ENCODE measurements at places on chromosomes 1 and 21.

- DNase-seq, result no peak
These were observed 10.7 kb downstream of the THAP3 start for GRCh38 chr1:6635161-6635909.

- DNase-seq, result no peak
These were observed 1458.1 kb upstream of the B3GALT2 start for GRCh38 chr1:194644528-194644927.

DNA sequence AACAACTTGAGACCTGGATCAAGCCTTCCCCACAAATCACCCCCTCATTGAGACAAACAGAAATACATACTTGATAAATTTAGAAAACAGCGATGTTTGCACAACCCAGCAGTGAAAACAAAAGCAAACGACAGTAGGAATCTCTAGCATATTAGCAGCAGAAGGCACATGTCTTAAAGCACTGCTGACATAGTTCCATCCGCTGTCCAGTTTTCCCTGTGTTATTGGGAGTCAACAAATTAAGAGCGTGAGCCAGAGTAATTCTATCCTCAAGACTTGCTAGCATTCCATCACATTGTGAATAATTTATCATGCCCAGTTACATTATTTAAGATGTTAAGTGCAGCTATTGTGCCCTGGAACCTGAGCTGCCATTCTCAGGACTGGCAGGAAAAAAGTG, 55.3 kb downstream of the IGSF5 start:
- DNase-seq, result no peak

GRCh38 chr1:110012100-110012780, 22.2 kb upstream of the STRIP1 start:
- no peak for DNase-seq

GRCh38 chr1:51605961-51606723, 10.8 kb upstream of the OSBPL9 start:
- no peak for DNase-seq

DNA sequence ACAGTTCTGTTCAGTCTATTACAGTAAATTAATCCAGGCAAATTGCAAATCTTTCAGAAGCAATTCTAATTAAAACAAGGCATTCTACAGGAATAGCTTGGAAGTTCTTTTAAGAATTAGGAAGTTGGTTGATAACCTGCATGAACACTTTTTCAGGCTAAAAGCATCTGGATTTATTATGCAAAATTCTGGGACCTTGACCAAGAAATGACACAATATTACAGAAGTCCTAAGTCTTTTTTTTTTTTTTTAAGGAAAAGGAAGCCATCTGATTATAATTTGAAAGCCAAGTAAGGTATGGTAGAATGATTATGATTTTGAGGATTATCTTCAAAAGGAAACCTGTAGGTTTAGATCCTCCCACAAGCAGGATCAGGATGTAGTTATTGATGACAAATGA, 74.7 kb upstream of the KCNK2 start:
- no peak for DNase-seq

GRCh38 chr1:29259802-29260441, 23.6 kb downstream of the PTPRU start:
- DNase-seq, result no peak

DNA sequence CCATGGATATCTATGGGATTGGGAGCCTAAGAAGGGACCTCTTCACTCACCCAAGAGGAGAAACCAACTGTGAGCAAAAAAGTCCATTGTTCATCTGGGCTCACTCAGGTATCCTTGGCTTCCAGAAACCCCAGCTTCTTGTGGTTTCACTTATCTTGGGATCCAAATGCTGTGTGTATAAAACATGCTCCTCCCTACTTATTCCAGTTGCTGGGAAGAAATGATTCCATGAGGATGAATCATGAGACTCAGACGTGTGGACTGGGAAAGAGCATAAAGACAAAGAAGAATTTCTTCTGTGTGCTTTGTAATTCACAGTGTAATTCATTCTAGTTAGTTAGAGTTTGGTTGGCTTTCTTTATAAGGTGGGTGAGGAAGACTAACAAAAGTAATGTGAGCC, 283.7 kb downstream of the ZNF648 start:
- DNase-seq, result no peak

DNA sequence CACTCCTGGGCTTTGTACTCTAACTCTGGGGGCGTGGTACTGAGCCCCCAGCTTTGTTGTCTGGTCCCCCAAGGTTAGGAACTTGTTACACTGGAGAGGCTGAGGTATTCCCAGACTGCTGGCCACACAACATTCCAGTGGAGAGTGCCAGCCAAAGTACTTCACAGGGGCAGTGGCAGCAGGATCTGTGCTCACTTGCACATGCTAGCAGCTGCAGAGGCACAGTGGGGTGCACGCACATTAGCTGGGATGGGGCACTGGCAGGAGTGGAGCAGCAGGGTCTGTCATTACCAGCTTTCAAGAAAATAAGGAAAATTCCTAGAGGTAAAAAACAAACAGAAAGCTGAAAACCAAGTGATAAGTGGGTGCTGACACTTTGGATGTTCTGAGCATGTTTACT, 31.0 kb downstream of the ZNF691 start:
- no peak for DNase-seq

DNA sequence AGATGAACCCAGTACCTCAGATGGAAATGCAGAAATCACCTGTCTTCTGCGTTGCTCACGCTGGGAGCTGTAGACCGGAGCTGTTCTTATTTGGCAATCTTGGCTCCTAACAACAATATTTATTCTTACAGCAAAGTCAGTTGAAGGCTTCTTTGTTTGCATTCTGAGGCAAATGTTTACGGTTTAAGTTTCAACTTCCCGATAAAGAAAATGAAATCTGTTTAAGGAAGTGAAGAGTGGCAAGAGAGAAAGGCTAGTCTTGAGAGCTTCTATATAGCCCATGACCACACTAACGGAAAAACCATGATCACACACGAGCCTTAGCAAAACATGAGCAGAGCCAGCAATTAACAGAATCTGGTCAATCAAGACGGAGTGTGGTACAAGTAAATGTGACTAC, 122.6 kb upstream of the ZNHIT6 start:
- no peak for DNase-seq

DNA sequence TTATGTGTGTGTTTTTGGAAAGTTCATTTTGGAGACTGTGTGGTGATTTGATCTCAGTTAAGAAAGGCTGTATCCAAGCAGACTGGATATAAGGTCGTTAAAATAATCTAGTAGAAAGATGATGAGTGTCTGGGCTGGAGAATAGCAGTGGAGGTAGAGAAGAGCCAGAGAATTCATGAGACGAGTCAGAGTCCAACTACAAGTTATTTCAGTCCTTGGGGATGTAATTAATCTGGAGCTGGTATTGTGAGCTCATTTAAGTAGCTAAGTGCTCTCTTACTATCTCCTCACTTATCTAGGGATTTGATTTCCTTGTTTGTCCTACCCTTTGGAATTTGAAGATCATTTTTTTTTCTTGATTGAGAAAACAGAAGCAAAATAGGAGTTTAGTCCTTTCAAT, 1219.0 kb upstream of the ADGRL4 start:
- no peak for DNase-seq

DNA sequence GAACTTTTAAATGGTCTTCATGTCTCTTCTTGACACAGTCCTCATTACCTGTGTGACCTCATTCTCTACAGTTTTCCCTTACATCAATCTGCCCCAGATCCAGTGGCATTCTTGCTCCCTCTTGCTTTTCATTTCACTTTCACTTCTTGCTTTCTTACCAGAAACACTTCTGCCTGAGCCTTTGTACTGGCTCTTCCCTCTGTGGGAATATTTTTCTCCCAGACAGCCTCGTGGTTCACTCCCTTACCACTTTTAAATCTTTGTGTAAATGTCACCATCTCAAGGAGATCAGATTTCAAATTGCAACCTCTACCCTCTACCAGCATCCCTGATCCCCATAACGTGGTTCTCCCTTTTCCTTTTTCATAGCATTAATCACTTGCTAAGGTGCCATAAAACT, 73.2 kb downstream of the DISC1 start:
- DNase-seq, result no peak

DNA sequence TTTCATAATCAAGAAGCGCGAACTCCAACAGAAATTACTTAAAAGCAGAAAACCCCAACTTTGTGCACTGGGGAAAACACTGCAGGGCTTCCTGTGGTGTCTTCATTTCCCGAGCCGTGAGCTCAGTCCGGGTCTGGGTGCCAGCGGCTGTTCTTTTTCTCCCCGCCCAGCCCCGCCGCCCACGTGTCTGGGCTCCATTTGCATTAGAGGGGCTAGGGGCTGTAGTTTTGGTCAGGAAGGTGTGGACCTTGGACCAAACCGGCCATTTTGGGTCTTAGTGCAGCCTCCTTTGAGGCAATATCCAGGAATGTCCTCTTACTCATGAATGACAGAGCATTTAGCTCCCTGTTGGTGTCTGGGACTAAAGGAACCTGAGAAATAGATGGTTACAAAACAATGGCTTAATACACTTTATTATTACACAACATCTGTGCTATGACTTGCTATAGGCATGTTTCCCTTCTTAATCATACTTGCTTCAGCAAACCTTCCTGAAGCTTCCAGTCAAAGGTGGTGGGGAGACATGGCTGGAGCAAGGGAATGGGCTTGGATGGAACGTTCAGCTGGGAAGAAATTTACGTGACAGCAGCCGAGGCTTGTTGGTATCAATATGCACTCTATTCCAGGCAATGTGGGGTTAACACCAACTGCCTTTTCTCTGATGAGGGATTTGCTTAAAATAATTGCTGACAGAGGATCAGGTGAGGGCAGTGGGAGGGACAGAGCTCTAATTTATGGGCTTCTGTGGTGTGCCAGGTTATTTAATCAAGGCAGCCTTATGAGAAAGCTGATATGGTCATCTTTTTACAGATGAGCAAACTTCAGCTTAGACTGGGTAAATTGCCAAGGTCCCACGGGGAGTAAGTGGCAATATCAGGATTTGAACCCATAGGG, 1.1 kb downstream of the AGTRAP start:
- peak; percentile 21 for DNase-seq

DNA sequence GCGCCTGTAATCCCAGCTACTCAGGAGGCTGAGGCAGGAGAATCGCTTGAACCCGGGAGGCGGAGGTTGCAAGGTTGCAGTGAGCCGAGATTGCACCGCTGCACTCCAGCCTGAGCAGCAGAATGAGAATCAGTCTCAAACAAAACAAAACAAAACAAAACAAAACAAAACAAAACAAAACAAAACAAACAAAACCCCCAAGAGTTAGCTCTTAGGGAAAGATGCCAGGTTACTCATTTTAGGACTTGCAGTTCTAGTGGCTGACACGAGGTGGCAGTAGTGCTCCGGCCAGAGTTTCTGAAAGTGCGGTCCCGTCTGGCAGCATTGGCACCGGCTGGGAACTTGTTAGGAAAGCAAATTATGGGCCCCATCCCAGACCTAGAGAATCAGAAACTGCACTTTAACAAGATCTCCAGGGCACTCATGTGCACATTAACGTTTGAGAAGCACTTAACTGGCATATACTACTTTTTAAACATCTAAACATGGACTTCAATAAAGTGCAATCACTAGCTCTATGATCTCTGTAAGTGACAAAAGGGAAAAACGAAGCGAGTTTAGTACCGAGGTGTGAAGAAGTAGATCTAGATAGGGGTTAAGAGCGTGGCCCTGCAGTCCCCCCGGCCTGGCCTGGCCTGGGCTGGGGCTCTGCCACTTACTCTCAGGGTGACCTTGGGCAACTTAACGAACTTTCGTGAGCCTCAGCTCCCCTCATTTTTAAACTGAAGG, 41.9 kb upstream of the TNFRSF1B start:
- DNase-seq, result peak; percentile 66

DNA sequence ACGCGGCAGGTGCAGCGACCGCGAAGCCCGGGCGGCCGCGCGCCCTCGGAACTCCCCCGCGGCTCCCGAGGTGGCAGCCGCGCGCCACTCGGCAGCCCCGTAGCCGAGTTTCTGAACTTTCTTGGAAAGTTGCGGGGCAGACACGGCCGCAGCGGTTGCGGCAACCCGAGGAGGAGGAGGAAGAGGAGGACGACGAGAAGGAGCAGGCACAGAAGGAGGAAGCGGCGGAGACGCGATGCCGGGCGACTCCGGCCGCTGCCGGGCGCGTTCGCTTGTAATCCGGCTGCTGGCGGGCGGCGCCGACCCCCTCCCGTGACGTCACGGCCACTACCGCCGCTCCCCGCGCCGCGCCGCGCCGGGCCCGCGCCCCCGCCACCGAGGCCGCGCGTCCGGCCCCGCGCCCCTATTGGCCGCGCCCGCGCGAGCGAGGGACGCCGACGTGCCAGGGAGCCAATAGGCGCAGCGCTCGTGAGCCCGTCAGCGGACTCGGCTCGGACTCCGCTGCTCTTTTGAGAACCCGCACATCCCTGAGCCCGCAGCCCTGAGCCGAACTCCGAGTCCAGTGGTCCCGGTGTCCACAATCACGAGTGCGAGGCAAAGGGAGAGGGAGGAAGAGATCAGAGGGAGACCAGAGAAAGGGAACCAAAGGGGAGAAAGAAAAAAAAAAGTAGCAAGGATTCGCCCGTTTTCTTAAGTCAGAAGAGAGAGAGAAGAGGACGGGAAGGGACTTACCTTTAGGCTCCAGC, 736 bp upstream of the BARHL2 start:
- DNase-seq, result no peak

DNA sequence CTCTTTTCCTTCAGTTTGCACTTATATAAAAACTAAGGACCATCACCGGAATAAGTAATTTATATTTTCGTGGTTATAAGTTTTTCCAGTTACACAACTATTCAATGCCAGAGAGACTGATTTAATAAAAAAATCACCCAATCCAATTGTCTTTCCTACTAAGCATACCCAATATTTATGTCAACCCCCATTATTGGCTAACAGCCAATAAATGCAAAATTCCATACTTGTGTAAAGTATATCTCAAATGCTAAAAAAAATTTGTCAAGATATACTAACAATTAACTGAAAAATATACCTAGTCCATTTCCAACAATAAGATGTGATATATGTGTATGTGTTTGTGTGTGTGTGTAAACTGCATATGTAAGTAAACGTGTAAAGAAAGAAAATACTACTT, 117.4 kb downstream of the AGBL4 start:
- no peak for DNase-seq

DNA sequence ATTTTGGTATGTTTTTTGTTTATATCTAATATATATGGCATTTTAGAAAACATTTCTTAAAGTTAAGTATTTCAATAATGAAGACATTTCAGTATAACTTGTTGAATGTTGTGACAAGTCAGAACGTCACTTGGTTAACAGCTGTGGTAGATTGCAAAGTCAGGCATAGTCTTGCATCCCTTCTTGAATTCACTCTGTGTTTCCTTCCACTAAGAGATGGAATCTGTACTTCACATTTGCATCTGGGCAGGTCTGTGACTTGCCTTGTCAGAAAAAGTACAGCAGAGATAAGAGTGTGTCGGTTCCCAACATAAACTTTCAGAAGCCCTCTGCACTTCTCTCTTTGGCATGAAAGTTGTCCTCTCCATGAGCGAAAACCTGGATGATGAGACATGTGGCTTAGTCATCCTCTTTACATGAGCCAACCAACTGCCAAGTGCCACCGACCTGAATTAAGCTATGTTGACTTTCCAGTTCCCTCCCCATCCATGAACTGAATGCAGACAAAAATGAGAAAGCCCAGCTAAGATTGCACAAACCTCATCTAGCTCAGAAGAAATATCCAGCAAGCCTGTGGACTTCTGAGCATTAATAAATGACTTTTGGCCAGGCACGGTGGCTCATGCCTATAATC, 1730.2 kb downstream of the MRPL39 start:
- DNase-seq, result no peak

GRCh38 chr21:39232861-39233291, 49.6 kb upstream of the PSMG1 start:
- no peak for DNase-seq

GRCh38 chr21:18373606-18374005, 30.0 kb downstream of the TMPRSS15 start:
- no peak for DNase-seq

GRCh38 chr1:1873186-1873585, 17.7 kb downstream of the GNB1 start:
- no peak for DNase-seq

Measured in activated T-helper 1 cell treated with anti-CD3 and anti-CD28 coated beads, Interleukin-2, amount 50 U/mL, for 16 hours (primary cell).